Upper lobe of right lung (tissue), 1 donor: ENCODE measurements at places on chromosomes 7 and 10. TPM values are rescaled to one million over a fixed set of nuclear protein-coding genes. Genes with fewer than 3 reads are reported as not detected.

The FZD1 gene
- 25.7 TPM for total RNA-seq

The FOXI2 gene
- total RNA-seq: not detected

The ARPC1A gene
- total RNA-seq: 137 TPM

The ATE1 gene
- total RNA-seq: 26.6 TPM

The FXYD4 gene
- 1.1 TPM for total RNA-seq

The DYNC1I1 gene
- total RNA-seq: 2.3 TPM

The LRRD1 gene
- not detected for total RNA-seq
